ENCODE measurements at places on chromosomes 4 and X.

DNA sequence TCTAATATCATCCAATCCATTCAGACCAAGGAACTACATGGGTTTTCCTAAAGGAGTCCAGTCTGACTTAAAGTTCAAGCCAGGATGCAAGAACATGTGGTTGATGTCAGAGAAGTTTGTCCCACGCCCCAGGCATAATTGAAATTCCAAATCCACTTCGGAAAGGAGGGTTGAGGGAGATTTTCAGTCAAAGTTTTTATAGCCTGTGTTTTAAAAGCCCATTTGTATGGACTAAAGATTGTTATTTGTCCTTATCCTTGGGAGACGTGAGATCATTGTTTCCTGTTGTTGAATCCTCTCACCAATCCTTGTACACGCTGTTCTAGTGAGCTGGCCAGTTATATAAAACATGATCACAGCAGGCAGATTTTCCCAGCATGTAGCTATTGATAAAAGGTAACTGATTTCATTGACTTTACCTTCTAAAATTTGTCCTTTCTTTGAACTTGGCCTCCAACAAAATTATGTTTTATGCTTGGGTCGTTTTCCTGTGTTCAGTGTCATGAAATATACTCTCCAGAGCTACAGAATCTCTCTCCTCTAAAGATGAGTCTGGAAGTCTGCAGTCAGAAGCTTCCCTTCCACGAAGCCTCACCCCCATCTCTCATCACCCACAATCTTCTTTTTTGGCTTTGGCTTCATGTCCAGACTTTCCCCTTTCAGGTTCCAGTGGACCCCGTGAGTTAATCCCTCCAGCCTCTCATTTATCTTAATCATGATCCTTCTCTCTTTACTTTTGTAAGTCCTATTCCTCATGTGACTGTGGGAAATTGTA, 92.9 kb downstream of the ATP10D start:
- no peak for ATAC-seq

- no peak for ATAC-seq
Observed at GRCh38 chr4:69563424-69563823, 67.7 kb upstream of the UGT2B4 start.

DNA sequence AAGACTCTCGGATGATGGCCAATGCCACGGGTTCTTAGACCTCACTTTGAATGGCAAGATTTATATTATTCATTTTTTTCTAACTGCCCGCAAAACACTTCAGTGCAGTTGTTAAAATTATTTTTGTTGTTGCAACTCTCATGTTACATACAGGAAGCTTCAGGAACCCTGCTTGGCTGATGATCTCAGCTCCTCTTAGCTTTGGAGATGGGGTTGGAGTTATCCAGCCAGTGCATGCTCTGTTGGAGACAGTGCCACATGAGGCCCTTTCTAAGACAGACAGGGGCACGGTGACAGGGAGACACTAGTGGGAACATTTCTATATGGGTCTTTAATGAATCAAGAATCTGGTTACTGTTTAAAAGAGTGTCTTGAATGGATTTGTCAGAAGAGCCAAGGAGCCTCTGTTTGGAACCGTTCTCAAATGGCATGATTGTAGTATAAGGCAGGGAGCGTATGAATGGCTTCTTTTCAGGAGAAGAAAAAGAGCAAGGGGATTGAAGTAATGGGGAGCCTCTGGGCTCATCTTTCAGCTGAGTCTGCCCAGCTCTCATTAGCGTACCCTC, 61.9 kb upstream of the ENPP6 start:
- ATAC-seq, result no peak

GRCh38 chrX:39795605-39796004, 302.2 kb downstream of the BCOR start:
- no peak for ATAC-seq

DNA sequence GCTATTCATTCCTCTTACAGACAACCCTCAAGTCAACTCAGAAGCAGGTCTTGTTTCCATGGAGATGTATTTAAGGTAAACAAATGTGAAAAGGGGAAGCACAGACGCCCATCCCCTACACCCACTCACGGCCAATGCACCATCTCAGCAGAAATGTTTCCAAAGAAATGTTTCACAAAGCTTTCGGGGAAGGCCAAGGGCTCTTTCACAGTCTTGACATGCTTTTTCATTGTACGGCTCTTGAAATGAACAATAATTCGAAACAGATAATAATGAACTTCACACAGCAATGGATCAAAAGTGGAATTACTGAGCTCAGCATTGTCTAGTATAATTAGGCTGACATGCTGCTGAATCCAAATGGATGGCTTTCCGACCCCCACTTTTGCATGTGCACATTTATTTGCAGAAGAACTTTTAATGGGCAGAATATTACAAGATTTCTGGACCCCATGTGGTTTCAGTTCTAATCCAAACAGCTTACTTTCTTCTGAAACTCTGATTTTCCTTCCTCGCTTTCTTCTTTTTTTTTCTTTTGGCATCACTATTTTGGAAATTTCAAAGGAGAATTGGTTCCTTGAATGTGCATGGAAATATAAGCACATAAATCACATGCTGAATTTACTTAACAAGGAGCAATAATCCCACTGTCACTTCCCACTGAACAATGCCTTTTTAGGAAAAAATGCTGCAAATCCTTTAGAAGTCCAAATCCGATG, 160.9 kb downstream of the SMIM20 start:
- ATAC-seq, result no peak

DNA sequence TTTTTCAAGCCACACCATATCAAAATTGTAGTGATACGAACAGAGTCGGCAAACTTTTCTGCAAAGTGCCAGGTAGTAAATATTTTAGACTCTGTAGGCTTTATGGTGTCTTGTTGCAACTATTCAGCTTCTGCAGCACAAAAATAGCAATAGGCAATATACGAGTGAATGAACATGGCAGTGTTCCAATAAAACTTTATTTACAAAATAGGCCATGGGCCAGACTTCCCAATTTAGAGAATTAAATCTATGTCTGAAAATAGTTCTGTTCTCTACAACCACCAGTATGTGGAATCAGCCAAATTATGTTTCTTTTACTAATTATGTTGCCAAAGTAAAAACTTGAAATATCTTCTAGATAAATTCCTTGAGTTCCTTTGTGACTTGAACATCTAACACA, 56.5 kb downstream of the NCAPG start:
- ATAC-seq, result no peak

GRCh38 chrX:1592470-1593142, 1.2 kb downstream of the AKAP17A start:
- ATAC-seq, result no peak

DNA sequence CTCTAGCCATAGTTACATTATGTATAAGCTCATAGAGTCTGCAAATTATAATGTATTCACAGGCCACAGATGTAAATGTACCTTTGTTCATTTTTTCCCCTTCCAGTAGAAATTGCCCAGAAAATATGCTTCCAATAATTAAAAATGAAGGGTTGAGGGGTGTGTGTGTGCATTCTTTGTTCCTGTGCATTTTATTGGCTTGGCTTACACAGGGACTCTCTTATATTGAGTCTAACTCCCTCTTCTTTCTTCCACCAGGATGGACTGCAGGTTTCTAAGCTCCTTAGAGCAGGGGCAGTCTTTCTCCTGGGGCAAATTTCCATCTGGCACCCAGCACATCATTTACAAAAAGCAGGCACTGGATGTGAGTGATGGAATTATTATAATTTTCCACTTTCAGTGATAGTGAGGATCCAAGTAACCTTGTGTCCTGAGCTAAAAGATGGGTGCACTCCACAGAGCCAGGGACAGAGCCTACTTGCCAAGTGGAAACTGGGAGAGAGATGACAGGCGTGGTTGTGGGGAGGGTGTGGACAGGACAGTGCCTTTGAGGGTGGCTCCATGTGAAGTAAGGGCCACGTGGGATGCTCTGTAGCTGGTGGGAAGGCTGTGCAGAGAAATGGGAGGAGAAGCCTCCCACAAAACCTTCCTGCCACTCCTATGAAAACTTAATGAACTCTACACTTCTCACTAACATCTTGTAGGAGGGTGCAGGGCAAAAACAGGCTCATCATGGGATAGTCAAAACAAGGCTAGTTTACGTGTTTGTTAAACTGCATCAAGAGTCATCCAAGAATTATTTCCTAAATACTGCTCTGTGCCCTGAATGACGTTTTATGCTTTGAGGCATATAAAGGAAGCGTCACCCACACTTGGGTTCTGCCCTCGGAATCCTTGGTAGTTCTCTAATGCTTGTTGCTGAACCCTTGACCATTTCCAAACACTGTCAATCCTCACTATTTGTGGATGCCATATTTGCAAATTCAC, 16.0 kb downstream of the IGFBP7 start:
- ATAC-seq, result peak; percentile 78

GRCh38 chr4:81965454-81965853, 408.3 kb downstream of the HNRNPD start:
- no peak for ATAC-seq

DNA sequence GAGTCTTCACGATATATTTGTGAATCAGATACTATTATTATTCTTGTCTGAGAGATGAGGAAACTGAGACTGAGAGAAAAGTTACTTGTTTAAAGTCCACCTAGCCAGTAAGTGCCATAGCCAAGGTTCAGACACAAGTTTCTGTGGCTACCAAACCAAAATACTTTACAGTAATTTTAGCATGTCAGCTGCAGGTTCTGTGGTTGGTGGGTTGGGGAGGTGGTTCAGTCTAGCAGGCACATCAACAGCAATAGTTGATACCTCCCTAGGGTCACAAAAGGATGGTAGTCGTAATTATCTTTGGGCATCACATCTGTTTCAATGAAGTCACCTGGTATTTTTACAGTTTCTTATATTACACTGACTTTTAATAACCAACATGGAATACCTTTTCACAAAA, 35.6 kb upstream of the EDA2R start:
- no peak for ATAC-seq

DNA sequence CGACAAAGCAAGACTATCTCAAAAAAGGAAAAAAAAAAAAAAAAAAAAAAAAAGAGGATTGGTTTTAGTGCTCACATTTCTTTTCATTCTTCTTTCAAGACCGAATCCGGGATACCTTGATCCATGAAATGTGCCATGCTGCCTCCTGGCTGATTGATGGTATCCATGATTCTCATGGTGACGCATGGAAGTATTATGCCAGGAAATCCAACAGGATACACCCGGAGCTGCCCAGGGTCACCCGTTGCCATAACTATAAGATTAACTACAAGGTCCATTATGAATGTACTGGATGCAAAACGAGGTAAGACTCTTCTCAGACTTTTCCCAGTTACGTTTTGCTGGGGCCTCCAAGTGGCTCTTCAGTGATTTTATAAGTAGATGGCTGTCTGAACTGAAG, 6.1 kb downstream of the CXCR3 start:
- ATAC-seq, result no peak

DNA sequence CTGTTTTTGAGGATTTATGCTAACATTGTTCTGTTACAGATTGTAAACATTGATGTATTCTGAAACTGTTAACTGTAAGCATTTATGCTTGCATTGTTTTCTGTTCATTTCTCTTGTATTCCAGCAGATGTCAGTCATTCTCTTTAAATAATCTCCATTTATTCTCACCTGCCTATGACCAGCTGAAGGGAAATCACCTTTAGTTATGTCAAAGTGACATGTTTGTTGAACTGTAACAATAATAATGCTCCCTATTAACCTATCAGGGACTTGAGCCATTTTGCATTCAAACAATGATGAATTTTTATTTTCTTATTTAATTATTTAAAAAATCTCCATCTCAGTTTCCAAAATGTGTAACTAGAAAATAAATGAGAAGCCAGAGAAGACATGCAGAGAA, 58.0 kb downstream of the SPCS3 start:
- no peak for ATAC-seq

DNA sequence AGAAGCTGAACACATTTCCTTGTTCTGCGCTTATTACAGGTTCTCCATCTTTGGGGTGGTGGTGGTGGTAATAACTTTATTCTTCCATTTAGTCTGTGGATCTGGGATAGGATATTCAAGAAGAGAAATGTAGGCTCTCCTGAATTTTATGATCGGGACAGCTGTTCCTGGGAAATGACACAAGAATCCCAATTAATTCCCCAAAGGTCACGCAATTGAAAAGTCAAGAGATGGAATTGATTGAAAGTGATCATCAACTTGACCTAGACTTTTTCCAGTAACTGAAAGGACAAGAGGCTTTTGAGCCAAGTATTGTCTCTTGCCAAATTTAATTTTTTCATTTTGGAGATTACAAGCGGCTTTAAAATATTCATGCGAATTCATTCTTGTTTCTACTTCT, 98.7 kb upstream of the CBLL2 start:
- ATAC-seq, result no peak

- no peak for ATAC-seq
Observed at GRCh38 chr4:112513971-112514646, 1.9 kb downstream of the NEUROG2 start.

- no peak for ATAC-seq
Observed at GRCh38 chr4:132669786-132670185, 479.3 kb upstream of the PCDH10 start.

- no peak for ATAC-seq
Observed at GRCh38 chr4:76611616-76612207, 176.7 kb downstream of the SHROOM3 start.

- ATAC-seq, result peak; percentile 28
Observed at GRCh38 chr4:108192056-108192455, 23.3 kb upstream of the LEF1 start.

DNA sequence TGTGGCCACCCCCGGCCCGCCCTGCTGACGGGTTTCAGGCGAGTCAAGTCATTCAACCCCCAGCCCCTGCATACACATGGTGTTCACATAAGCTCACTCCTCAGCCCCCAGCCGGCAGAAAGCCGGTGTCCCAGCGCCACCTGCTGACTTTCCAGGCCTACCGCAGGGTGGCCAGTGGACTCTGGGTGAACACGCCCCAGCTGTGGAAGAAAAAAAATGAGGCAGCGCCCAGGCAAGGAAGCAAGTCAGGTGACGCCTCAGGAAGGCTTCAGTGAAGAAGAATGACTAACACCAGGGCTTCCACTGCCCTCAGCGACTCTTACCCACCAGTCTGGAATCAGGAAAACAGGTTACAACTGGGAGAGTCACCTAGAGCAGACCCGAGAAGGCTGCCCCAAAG, 15.8 kb downstream of the BCAP31 start:
- peak; percentile 97 for ATAC-seq

DNA sequence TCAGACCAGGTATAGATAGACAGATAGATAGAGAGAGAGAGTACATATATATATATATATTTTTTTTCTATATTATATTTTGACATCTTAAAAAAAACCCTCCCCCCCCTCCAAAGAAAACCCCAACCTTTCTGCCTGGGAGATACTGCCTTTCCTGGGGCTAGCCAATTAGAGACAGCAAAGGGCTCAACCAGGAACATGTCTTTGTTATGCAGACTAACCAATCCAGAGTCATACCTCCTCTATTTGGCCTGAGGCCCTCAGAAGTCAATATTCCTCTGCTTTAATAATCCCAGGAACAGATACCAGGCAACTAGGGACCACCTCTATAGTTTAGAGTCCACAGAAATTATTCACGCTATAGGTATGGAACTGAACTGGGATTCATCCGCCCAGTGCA, 135.6 kb upstream of the MAD2L1 start:
- ATAC-seq, result no peak

GRCh38 chrX:126124721-126125120, 41.4 kb downstream of the DCAF12L2 start:
- no peak for ATAC-seq

GRCh38 chr4:120198411-120198810, 131.8 kb upstream of the MAD2L1 start:
- ATAC-seq, result no peak

- ATAC-seq, result no peak
Observed at GRCh38 chrX:1444561-1445500, 7.9 kb downstream of the ASMTL start.
